HTR-8/SVneo (cell line): ENCODE measurements at places on chromosomes 2 and 18.

- no peak for DNase-seq
Observed at GRCh38 chr18:24987303-24988252, 364.4 kb downstream of the ZNF521 start.

DNA sequence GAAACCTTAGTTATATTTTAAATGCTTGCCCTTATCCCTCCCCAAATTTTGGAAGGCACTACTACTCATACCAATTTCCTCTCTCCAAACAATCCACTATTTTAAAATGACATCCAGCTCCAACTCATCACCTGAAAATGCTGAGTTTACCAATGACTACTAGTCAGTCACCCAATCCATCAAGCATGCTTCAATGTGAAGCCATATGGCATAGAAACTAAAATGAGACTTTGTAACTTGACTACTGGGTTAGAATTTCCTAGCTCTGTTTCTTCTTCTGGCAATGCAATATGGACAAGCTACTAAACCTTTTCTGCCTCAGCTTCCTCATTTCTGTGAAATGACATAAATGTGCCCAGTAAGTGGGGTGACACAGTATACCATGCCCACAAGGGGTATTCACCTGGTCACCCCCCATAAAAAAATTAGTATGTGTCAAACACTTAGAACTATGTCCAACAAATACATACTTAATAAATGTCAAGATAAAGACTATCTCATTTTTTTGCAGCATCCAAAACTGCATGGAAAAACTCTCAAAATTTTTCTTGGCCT lies 10.0 kb upstream of the STPG4 start:
- no peak for DNase-seq

- no peak for DNase-seq
Observed at GRCh38 chr2:204234879-204235278, 298.3 kb downstream of the ICOS start.

DNA sequence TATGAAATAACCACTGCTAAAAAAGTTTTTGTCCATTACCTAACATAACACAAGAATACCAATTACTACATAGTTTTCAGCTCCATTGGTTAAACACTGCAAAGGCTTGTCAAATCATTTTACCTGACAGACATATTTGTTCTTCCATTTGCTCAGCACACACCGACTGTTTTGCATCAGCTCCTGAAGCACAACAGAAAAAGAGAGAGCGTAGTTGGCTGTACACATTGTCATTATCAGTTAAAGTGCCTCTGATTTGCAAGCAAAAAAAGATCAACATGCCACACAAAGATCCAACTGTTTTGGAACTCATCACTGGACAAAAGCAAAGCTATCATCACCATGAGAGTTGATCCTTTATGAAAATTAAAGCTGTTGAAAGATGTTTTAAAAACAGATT lies 103.8 kb downstream of the WDPCP start:
- DNase-seq, result no peak

GRCh38 chr2:146241023-146241422 lies 1603.8 kb upstream of the ACVR2A start:
- DNase-seq, result no peak

DNA sequence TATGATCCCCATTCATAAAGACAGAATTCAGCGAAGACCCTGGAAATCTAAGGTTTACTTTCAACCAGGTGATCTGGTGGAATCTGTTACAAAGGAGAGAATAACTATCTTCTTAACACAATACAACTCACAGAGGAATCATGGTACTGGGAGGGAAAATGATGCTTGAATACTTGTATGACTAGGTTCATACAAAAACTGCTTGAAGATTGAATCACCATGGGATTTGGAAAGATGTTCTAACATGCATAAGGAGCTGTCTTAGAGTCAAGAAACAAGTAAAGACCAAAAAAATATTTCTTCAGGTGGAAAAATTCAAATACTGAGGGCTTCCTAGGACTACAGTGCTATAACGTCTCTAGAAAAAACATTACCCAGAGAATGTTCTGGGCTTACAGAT lies 32.2 kb downstream of the COL5A2 start:
- DNase-seq, result no peak

- no peak for DNase-seq
Observed at GRCh38 chr2:171317492-171318125, 116.2 kb downstream of the METTL8 start.

DNA sequence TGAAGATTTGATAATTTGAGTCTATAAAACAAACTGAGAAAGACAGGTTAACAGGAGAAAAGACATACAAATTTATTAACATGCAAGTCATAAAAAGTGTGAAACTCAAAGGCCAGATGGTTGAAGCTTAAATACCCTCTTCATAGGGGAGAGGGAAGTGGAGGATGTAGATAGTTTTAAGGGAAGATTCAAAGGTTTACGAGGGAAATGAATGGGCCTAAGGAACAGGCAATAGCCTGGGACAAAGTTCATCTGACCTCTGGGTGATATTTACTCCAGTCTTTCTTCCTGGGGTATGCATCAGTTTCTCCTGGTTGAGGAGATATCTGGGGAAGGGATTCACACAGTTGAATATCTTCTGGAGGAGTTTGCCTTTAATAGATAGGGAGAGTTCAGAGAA lies 215.0 kb upstream of the SP5 start:
- DNase-seq, result no peak

DNA sequence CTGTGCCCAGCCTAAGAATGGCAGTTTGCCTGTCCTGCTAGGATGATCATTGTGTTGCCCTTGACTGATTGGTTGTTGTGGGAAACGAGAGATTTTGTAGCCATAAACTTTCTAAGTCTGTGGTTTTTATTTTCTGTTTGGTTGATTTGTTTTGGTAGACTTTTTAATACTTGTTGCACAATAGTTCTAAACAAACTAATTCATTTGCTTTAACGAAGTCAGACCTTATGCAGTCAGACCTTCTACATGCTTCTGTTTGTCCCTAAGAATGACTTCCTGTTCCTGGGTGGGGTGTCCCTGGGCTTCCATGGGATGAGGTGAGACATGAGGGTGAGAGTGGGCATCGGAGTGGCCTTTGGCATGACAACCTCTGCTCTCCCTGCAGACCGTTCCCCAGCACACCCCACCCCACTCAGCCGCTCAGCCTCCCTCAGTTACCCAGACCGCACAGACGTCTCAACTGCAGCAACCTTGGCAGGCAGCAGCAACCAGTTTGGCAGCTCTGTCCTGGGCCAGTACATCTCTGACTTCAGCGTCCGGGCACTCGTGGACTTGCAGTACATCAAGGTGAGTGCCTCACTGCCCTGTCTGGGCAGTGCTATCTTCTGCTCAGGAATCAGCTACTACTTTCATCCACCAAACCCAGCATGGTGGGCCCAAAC lies 7.8 kb upstream of the CNNM3 start:
- no peak for DNase-seq

DNA sequence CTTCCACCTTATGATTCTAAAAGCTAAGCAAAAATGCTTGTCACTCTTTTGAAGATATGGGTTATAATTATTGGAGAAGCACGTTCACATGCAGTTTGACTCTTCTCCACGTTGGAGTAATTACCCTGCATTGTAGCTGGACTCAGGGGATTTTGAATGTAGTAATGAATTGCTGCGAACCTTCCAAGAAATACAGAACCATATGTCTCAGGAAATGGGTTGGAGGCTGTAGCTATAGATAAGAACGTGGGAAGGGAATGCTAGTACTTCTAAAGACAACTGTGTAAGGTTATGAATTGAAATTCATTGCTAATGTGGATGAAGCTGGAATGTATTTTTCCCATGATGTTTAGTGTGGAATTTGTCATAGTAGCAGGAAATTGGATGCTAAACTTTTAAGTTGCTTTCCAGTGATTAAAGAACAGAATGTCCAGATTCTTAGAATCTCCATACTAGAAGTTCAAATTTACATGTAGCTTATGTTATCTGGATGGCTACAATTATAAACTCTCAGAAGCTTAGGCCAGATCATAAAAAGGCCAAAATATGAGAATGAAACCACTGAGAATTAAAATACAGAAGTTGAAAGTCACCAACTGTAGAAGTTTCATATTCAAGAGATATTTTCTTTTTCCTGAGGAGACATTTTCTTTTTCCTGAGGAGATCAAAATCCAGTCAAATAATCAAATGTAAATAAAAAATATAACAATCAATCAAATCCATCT lies 27.3 kb upstream of the SPOPL start:
- DNase-seq, result no peak

DNA sequence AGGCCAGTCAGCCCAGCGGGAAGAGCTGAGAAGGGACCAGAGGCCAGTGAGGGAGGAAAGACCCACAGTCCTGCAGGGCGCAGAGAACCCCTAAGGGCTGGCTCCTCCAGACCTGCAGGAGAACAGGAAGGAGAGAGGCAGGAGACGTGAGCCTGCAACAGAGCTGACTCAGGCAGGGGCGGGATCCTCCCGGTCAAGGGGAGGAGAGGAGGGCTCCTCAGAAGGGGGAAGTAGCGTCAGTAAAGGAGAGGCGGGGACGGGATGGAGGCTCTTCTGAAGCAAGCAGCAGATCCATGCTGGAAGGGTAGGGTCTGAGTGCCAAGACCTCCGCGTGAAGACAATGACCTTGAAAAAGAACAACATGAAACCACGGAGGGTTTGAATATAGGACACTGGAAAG lies 50.8 kb downstream of the TRABD2A start:
- DNase-seq, result peak; percentile 52

DNA sequence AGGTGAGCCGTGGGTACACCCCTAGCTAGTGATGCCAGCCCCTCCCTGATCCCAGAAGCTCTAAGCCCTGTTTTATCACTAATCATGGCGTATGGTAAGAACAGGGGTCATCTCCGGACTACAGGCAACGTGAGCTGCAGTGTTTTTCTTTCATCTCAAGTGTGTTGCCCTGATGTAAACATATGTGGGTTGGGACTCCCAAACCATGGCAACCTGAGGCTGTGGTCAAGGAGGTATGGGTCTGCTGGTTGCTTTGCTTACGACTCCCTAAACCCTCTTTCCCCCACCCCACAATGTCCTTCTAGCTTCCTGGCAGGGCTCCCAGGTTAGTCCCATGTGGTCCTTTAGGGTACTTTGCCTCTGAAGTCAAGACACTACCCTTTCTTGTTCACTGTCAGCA lies 53.6 kb upstream of the AFF3 start:
- no peak for DNase-seq

- no peak for DNase-seq
Observed at GRCh38 chr2:38074764-38075506, 1.0 kb downstream of the CYP1B1 start.

- no peak for DNase-seq
Observed at GRCh38 chr18:59512025-59512755, 153.1 kb upstream of the LMAN1 start.

DNA sequence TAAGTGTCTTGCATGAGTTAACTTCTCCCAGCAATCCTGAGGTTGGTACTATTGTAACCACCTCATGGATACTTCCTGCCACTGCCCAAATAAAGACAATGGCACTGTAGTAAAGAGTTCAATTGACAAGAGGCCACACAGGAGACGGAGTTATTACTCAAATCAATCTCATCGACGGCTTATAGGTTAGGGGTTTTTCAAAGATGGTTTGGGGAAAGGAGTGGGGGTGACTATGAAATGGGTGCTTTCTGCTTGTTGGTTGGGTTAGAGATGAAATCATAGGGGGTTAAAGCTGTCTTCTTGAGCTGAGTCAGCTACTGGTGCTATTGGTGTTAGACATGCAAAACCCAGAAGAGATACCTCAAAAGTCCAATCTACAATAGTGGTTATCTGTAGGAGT lies 1258.0 kb upstream of the ZEB2 start:
- DNase-seq, result no peak

DNA sequence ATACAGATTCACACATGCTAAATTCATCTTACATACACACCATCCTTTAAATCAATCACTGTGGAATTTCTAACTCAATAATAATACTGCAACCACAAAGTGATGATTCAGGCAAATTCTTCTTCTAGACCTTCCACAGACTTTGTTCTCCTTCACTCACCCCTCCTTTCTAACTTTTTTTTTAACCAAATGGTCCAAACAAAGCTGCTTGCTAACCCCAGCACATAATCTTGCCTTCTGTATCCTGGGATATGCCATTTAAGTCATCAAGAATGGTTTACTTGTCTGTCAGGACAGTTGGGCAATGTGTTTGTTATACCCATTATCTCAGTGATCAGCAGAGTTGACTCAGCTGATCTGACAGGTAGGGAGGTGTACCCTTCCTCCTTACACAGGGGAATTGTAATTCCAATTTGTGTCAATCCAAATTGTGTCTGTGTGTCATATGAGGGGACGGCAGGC lies 10.0 kb downstream of the SLC40A1 start:
- DNase-seq, result peak; percentile 22

- no peak for DNase-seq
Observed at GRCh38 chr18:21486905-21487437, 113.5 kb downstream of the ESCO1 start.

DNA sequence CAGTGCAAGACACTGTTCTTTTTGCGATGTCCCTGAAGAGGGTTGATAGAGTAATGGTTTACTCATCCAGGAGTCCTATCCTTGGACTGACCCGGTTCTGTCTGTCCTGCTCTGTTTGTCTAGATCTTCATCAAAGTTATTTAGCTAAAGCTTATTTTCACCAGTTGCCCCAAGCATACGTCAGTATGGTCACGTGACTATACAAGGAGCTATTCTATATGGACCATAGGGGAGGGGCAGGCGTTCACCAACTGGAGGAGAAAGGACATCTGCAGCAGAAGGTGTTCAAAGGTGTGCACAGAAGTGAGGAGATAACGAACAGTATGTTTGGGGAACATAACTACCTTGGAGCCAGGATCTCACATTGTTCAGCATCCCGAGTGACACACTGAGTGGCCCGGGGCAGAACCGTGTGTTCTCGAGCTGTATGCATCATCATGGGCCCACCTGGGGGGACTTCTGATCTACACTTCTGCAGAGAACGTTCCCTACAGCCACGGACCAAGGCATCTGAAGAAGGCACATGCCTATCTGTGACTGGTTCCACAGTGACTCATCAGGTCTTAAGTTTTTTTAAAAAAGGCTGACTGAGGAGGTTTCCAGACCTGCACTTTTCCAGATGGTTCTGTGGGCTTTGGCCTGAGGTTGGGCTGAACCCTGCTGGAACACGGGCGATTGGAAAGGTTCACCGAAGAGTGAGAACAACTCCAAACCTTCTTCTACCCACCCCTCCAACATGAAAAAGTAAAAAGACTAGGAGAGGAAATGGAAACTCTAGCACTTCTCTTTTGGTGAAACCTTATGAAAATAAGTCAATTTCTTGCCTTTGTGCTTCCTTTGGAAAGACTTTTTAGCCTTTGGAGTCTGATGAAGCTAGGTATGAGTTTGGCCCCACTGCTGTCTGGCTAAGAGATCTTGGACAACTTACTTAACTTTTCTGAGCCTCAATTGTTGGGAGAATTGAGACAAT lies 68.6 kb upstream of the YWHAQ start:
- DNase-seq, result peak; percentile 60

GRCh38 chr2:20235655-20236305 lies 10.8 kb upstream of the SDC1 start:
- DNase-seq, result no peak

GRCh38 chr2:20291106-20291564 lies 59.5 kb downstream of the PUM2 start:
- DNase-seq, result peak; percentile 87

DNA sequence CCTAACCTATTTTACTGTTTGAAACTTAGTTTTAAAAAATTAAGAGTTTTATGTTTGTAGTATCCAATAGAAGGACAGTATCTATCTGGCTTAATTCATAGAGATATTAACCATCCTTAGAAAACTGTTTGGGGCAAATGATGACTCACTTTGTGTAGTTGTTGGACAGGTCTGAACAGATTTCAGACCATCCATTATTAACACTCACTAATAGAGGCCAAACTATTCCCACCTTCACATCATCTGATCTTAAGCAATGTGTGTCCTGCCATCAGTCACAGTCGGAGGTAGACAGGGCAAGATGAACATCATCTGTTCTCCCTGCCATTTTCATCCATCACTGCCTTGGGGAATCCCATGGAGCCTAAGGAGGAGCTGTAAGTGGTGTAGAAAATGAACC lies 164.6 kb upstream of the DCC start:
- DNase-seq, result no peak
